ENCODE measurements at places on chromosomes 6 and 20.

DNA sequence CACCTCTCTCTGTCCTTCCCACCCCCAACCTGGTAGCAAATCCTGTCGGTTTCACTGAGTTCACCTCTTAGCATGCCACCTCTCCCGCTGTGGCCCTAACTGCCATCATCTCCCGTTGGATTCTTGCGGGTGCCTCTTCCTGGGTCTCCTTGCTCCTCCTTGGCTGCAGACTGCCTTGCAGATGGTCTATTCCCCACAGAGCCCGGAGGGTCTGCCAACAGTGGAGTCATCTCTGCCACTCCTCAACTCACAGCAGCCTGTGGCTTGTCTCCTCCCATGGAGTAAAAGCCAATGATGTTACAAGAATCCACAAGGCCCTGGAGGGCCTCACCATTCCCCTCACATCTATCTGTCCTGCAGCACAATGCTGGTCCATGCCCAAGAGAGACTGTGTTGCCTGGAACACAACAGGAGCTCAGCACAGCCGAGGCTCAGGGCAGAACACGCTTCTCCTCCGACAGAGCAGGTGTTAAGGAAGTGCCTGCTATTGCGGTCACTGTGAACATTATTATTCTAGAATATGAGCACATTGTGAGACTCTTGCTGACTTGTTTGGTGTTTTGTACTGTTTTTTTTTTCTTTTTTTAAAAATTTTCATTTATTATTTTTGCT is 241.8 kb upstream of the SULF2 start:
- ATAC-seq = no peak

- ATAC-seq = no peak
Measured at GRCh38 chr6:110575925-110576463, 99.6 kb upstream of the SLC22A16 start.

DNA sequence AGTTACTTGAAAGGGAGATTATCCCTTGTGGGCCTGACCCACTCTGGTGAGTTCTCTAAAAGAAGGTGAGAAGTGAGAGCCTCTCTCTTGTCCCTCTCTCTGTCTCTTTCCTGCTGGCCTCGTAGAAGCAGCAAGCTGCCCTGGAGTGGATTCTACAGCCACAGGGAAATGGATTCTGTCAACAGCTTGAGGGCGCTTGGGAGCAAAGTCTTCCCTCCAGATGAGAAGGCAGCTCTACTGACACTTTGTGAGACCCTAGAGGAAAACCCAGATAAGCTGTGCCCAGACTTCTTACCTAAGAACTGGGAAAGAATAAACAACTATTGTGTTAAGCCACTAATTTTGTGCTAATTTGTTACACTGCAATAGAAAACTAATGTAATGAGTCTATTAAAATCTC is 39.9 kb downstream of the ANKRD60 start:
- no peak for ATAC-seq

GRCh38 chr6:90233994-90234393 is 62.6 kb downstream of the BACH2 start:
- ATAC-seq = peak; percentile 89

GRCh38 chr6:16511723-16512489 is 249.4 kb downstream of the ATXN1 start:
- ATAC-seq = peak; percentile 50

DNA sequence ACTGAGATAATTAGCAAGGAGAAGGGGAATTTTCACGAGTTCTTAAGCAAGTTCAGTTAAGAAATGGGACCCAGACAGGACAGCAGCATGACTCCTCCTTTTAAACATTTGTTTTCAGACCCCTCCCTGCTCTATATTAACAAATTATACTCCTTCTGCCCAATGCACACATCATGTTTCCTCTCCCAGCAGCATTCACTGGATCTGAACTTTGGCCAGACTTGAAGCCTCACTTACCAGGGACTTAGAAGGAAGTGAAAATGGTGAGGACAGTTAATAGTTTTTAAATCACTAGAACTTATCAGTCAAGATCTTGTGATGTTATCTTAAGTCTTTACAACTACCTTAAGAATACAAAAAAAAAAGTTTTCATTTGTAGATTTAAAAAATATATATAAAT is 1174.7 kb upstream of the MAP3K7 start:
- ATAC-seq = no peak

- ATAC-seq = no peak
Measured at GRCh38 chr6:117483645-117484016, 1.2 kb downstream of the DCBLD1 start.

DNA sequence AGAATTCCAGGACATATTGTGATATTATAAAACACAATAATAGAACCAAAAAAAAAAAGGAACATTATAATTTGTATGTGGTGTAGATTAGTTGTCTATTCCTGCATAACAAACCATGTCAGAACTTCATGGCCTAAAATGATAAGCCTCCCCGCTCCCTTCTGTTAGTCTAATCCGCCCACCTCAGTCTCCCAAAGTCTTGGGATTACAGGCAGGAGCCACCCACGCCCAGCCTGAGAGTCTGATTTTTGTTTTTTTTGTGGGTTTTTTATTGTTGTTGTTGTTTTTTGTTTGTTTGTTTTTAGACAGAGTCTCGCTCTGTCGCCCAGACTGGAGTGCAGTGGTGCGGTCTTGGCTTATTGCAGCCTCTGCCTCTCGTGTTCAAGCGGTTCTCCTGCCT is 61.1 kb upstream of the C20orf144 start:
- no peak for ATAC-seq

GRCh38 chr6:6521961-6522482 is 66.5 kb upstream of the LY86 start:
- no peak for ATAC-seq

GRCh38 chr6:167731216-167731615 is 95.5 kb upstream of the AFDN start:
- ATAC-seq = no peak

DNA sequence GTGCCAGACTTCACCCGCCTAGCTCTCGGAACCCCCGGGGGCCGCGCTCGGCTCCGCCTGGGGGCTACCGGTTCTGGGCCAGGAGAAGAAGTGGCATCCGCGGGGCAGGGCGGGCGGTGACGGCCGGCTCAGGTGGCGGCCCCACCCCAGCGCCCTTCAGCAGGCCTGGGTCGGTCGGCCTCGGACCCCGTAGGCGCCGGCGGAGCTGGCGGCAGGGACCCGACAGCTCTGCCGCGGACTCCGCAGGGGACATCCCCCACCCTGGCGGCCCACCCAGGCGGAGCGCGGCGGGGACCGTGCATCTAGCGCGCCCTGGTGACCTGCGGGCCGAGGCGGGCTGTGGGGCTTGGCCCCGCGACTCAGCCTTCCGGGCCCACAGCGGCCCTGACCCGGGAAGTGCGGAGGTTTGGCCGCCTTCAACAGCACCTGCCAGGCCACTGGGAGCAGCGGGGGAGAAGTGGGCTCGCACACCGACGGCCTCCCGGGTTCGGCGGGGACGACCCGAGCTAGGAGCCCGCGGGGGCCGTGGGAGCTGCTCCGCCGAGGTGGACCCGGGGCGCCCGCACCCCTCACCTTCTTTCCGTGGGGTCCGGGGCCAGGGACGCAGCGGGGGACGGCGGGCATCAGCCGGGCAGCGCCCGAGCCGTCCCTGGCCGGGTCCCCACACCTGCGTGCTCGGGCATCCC is 87.1 kb downstream of the TMEM242 start:
- ATAC-seq = peak; percentile 28

GRCh38 chr20:59437601-59438031 is 137.2 kb downstream of the EDN3 start:
- no peak for ATAC-seq

DNA sequence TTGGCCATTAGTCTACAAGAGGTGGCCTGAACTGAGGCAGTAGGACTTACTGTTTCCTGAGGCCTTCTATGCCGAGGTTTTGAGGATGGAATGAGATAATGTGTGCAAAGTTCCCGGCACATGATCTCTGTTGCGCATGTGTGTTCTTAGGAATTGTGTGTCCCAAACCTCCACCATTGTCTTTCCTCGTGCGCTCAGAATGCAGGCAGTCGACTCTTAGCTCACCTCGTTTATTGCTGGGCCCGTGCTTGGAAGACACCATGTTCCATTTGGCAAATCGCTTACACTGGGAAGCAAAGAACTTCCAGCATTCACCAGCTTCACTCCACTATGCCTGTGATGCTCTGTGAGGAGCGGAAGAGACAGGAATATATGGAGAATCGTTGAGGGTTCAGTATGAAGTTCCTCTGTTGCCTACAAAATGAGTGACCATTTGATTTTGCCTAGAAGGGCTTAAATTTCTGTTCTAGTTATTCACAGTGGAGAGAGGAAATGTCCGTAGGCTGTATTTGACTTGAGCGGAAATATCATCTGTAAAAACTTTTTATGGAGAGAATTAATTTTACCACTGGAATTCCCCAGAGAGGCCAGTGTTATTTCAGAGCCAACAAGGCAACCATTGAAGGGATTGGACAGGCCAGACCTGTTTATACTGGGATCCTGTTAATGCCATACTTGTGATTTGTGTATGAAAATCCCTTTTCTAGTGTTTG is 75.7 kb upstream of the CLDN20 start:
- ATAC-seq = no peak

DNA sequence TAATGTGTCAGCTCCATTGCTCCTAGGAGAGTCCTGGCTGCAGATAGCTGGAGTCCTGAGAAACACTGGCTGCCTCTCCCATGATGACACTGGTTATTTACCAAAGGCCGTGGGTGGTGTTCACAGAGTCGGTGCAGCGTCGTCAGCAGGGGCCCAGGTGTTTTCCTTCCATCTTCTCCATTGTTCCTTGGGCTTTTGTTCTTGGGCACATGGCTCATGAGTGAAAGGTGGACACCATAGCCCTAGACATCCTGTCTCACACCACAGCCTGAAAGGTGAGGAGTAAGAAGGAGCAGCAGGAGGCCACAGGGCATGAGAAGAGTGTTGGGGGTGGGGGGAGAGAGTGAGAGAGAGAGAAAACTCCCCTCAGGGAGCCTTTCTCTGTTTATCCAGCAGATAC is 9.1 kb downstream of the CST5 start:
- ATAC-seq = no peak

GRCh38 chr6:108989700-108990099 is 104.9 kb downstream of the SESN1 start:
- ATAC-seq = no peak

- ATAC-seq = no peak
Measured at GRCh38 chr20:33559212-33559611, 69.3 kb downstream of the CBFA2T2 start.

- ATAC-seq = no peak
Measured at GRCh38 chr6:154386848-154387717, 30.5 kb upstream of the IPCEF1 start.

GRCh38 chr6:107355659-107356058 is 103.7 kb downstream of the PDSS2 start:
- ATAC-seq = no peak

DNA sequence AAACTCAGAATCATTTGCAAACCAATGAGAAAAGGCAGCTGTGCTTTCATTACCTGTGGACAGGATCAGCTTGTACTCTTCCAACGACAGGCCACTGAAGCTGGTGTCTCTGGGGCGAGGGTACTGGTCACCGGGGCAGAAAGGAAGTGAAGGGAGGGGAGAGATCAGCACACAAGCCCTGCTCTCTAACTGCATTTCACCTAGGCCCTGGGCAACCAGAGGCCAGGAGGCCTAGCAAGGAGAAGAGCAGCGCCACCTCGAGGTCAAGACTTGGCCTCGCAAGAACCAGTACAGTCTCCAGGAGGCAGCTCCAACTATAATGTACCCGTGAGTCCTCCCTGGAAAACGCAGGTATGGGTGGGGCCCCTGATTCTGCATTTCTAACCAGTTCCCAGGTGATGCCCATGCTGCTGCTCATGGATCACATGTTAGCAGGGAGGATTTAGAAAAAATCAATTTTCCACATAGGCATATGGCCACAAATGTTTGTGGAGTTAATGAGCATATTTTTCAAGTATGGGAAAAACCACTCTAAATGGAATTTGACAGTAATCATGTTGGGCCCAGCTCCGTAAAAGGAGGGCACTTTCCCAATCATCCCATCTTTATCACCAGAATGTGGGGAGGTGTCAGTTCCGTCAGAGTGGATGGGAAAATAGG is 11.0 kb downstream of the UQCC2 start:
- ATAC-seq = peak; percentile 80

GRCh38 chr6:81772741-81773140 is 20.3 kb upstream of the TENT5A start:
- peak; percentile 56 for ATAC-seq

DNA sequence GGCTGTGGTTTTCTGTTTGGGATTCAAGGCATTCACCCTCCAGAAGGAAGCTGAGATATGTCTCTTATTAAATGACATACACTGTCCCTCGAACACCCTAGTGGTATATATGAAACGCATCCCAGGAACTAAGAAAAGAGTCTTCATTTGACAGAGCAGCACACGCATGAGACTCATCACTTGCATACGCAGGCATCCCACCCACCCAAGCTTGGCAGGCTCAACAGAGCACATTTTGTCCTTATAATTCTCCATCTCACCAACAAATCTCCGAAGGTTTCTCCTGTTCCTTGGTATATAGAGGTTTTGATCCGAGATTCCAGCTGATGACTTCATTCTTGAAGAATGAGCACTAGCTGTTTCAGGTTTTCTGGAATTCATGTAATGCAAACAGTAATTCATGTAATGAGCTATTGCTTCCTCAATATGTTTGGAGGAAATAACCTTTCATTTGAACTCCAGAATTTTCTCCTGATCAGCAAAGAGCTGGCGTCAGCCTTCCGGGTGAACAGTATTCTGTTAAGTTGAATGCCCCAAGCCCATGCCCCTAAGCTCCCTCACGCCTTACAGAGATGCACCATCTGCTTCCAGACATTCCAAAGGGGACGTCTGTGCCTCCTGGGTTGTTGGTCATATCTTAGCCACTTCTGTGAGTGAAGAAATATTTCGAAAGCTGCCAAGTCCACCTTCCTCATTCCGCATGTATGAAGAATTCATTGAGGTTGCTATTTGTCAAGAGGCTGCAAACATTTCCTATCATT is 66.0 kb upstream of the CDH4 start:
- no peak for ATAC-seq

- ATAC-seq = no peak
Measured at GRCh38 chr6:3593161-3593560, 136.3 kb upstream of the SLC22A23 start.

DNA sequence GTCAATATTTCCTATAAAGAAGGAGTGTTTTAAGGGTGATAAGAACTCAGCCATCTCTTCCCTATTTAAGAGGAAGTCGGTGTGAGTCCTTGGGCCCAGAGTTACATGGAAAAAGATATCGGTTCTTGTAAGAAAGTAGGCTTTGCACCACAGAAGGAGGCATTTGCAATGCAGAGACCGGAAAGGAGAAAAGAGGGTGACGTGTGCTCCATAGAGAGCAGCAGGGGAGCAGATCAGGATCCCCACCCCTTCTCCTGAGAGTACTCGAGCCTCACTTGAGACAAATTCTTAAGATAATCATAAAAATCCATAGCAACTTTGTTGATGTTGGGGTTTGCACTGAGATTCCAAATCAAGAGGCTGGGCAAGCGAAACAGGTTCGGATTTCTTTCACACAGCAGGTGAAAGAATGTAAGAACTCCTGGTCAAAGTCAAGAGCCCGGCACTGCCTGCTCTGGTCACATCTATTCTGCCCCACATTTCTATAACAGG is 27.8 kb downstream of the FOXA2 start:
- ATAC-seq = no peak

GRCh38 chr6:79911992-79912391 is 35.4 kb downstream of the ELOVL4 start:
- no peak for ATAC-seq

- no peak for ATAC-seq
Measured at GRCh38 chr6:146240322-146240721, 211.5 kb downstream of the GRM1 start.

GRCh38 chr20:8408587-8409307 is 276.7 kb downstream of the PLCB1 start:
- ATAC-seq = no peak

- ATAC-seq = no peak
Measured at GRCh38 chr20:15196547-15197255, 859.3 kb upstream of the FLRT3 start.

Measured in activated CD4-positive, CD25-positive, alpha-beta regulatory T cell treated with anti-CD3 and anti-CD28 coated beads, Interleukin-2, amount 50 U/mL, for 24 hours (primary cell).